ENCODE measurements at places on chromosomes 5 and 9. TPM values are rescaled to one million over a fixed set of nuclear protein-coding genes. Genes with fewer than 3 reads are reported as not detected.

- no peak for DNase-seq
Measured at GRCh38 chr9:133684936-133685361, 48.8 kb downstream of the DBH start.

FAM170A gene
- not detected for total RNA-seq

DNA sequence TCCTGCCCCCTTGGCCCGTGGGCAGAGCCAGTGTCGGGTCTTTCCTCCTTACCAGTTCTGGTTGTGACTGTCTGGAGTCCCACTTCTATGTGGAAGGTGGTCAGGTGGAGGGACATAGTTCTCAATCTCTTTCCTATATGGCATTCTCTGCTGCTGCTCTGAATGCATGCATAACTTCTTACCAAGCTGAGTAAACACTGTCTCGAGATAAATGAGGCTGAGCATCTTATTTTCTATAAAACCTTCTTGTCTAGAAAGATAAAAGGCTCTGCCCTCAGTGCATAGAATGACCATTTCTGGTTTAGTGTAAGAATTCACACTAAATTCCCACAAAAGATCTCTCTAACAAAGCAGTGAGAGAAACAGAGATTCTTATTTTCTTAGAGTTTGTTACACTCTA lies 106.2 kb upstream of the TBC1D2 start:
- DNase-seq, result no peak

SLC45A2 gene
- not detected for total RNA-seq

TAF11L5 gene
- total RNA-seq, result not detected

- no peak for DNase-seq
Measured at GRCh38 chr9:12915366-12915954, 140.6 kb downstream of the LURAP1L start.

Data from H9 (cell line).